ENCODE measurements at places on chromosomes 4 and X. TPM values are rescaled to one million over a fixed set of nuclear protein-coding genes. Genes with fewer than 3 reads are reported as not detected.
A peak's percentile ranks its signal among the peaks of the same experiment; 100 is the strongest.

ASMT gene
- total RNA-seq, result not detected

POF1B gene
- 1.1 TPM for total RNA-seq

KIT gene
- not detected for total RNA-seq

CPLX1 gene
- total RNA-seq, result 3.5 TPM

SLC7A11 gene
- total RNA-seq, result 153 TPM

FAM236C gene
- not detected for total RNA-seq

RHOXF2 gene
- not detected for total RNA-seq

PRRG1 gene
- 10.5 TPM for total RNA-seq

DMRTC1 gene
- total RNA-seq, result not detected

PAGE4 gene
- total RNA-seq, result not detected

BEND2 gene
- not detected for total RNA-seq

SRPX2 gene
- total RNA-seq, result 5.3 TPM

BTK gene
- total RNA-seq, result not detected

NRK gene
- 0.16 TPM for total RNA-seq

DNA sequence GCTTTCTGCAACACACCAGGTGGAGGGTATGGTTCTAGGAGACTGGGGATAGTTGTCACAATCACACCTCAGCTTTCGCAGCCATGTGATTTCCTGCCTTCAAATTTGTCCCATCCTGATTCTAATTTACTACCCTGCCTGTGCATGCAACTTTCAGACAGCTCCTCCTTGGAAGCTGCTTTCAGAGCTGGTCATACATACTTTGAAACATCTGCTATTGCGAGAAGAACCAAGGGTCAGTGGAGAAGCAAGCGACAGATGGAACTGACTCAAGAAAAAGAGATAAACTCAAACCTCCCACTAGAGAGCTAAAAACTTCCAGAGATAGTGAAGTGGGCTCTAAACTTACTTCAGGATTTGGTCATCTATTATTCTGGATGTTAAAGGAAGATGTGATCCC is 381.7 kb upstream of the FGF13 start:
- no peak for DNase-seq

GRCh38 chr4:163195247-163195765 is 28.6 kb upstream of the NAF1 start:
- no peak for DNase-seq

- no peak for DNase-seq
These were observed 7.2 kb upstream of the EFNB1 start for GRCh38 chrX:68821616-68822015.

- no peak for DNase-seq
These were observed 27.0 kb downstream of the BLOC1S4 start for GRCh38 chr4:6742989-6743388.

DNA sequence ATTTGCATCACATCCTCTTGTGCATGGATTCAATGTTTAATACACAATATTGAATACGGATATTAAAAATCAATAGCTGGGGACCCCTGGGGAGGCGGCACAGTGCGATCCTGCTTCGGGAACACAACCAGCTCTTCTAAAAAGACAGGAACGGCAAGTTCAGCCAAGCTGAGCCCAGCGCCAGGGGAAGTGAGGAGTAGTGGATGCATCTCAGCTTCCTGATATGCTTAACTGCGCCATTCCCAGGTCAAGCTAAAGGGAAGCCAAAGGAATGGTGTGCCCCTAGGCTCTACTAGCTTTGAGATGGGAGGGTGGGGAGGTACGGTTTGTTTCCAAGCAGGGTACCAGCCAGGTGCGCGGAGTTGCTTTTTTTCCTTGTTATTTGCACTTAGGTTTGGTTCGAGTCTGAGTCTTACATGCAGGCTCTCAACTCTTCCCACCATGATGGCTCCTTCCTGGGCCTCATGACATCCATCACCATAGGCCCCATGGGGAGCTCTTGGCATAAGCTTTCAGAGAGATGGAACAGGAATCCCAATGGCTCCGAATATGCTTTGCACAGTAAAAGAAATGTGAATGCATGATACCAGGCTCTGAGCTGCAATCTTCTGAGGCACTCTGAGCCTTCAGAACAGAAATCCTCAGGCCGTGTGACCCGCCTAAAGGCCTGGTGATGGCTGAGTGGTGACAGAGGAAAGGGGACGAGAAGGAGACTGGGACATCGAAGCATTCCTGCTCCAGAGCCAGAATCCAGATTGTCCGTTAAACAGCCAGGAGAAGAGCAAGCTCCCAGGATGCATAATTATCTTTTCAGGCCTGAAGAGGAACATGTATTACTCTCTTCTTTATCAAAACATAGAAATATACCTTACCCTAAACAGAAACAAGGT is 51.8 kb upstream of the BCOR start:
- DNase-seq, result no peak

DNA sequence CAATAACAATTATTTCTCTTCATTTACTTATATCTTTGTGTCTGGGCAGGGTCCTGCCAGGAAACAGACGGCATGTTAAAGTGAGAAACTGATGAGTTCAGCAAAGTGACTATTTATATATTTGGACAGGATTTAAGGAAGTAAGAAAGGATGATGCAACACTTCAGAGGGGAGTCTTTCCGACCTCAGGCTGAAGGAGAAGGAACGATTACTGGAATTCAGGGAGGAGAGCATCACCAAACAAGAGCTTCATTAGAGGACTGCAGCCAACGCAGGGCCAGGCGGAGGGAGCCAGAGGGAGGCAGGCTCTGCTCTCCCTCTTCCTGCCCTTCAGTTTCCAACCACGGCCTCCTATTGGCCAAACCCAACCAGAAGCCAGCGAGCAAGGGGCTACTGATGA is 1.5 kb upstream of the TLR7 start:
- no peak for DNase-seq

GRCh38 chrX:9204560-9204959 is 170.6 kb upstream of the FAM9B start:
- peak; percentile 22 for DNase-seq

DNA sequence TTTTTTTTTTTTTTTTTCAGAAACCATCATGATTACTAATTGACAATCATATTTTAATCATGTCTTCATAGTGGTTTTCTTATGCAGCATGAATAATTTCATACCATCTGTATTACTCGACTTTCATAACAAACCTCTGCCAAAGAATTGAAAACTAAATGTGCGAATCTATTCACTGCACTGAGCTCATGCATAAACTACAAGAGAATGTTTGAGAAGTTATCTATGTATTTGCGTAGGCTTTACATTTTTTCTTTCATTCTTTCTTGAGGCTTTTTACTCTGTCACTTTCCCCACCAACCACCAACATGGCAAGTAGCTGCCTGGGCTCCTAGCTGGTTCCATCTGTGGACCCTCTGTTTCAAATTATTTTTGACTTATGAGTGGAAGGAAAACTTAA is 1761.0 kb downstream of the STIM2 start:
- no peak for DNase-seq

- no peak for DNase-seq
These were observed 478.4 kb upstream of the FAM241A start for GRCh38 chr4:111666826-111667360.

GRCh38 chr4:1726146-1726934 is 5.0 kb downstream of the TACC3 start:
- DNase-seq, result peak; percentile 87

GRCh38 chrX:66000178-66000577 is 39.7 kb downstream of the VSIG4 start:
- no peak for DNase-seq

DNA sequence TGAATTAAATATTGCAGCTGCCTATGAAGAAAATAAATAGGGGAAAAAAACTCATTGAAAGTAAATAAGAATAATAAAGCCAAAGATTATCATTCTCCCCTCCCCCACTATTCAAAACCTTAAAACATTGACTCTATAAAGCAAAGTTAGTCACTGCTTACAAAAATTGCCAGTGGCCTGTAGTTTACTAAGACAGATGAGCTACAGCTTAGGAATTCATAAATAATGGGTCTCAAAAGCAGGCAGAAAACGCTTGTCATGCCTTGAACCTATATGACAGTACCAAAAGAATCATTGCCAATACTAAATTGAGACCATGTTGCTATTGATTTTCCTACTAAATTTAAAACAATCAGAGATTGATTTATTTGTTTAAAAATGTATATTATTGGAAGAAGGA is 78.9 kb downstream of the SLC10A7 start:
- peak; percentile 42 for DNase-seq

- DNase-seq, result no peak
These were observed 153.1 kb downstream of the NPNT start for GRCh38 chr4:106048250-106048971.

DNA sequence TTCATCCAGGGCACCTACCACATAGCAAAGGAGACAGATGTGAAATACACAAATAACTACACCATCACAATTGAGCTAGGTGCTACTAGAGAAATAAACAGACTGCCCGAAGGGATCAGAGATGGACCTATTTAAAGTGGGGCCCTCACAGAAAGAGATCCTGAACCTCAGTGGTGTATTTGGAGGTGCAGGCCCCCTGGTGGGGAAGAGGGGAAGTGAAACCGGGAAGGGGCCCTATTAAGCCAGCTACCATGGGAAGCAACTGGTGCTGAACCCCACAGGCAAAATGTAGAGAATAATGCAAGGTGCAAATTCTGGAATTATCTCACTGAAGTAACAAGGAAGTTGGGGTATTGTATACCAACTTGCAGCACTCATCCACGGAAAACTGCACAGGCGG is 78.6 kb upstream of the FAM9A start:
- DNase-seq, result peak; percentile 49

GRCh38 chr4:63787326-63787725 is 621.9 kb downstream of the TECRL start:
- no peak for DNase-seq

DNA sequence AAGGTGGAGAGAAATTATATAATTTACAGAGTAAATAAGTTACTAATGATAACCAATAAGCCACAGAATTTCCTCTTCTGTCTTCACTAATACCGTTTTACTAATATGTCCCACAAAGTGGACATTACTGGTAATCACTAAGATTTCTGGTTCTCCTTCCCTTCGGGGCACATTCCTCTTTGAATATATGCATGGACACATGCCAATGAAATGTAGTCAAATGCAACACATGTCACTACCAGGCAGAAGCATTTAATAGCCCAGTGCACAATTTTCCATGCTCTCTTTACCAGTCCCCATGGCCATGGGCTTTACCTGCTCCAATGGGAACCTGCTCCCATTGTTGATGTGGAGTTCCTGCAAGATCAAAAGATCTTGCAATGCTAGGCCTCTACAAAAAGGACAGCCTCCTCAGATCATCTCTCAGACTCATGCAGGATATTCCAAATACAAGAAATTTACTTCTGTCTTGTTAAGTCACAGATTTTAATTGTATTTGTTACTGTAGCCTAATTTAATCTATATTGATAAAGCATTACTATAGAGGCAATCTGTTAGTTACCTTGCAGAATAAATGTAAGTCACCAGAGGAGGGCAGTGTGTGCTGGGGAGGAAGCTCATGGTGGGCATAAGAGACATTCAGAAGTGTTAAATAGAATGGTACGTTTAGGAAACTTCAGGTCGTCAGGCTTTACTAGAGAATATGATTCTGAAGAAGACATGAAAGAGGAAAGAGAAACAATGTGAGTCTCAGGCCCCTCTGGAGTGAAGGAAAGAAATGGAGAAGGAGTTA is 37.1 kb upstream of the INPP4B start:
- DNase-seq, result peak; percentile 26

DNA sequence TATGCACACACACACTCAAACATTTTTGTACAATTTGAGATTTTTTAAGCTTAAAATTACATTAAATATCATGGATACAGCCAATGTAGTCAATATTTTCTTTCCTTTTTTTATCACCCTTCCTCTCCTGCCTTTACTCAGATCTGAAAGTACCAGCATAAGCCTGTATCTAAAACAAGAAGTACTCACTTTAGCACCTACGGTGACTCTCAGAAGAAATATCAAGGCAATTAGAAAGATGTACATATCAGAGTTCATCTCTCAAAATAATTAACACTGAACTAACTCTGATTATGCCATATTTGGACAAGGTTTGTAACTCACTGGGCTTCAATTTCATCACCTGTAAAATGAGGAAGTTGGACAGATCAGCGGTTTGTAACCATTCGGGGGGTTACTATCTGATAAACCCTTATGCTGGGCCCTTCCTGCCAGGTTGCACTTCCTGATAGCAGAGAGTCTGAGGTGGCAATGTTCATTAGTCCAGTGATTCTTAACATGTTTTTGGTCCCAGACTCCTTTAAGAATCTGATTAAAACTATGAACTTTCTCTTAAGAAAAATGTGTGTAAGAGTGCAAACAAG is 5.7 kb upstream of the GPR174 start:
- DNase-seq, result no peak

Data from MCF 10A (cell line).